ENCODE measurements at places on chromosomes 12 and 14.

DNA sequence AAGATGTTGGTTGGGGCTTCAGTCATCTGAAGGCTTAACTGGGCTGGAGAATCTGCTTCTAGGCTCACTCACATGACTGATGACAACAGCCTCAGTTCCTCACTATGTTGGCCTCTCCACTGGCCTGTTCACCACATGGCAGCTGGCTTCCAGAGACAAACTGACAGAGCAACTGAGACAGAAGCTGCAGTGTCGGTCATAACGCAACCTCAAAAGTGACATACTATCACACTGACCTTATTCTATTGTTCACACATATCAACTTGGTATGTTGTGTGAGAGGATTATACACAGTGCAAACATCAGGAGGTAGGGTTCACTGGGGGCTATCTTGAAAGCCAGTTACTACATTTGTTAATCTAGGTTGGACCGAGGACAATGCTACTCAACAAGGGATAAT lies 92.9 kb downstream of the PAWR start:
- DNase-seq = no peak

DNA sequence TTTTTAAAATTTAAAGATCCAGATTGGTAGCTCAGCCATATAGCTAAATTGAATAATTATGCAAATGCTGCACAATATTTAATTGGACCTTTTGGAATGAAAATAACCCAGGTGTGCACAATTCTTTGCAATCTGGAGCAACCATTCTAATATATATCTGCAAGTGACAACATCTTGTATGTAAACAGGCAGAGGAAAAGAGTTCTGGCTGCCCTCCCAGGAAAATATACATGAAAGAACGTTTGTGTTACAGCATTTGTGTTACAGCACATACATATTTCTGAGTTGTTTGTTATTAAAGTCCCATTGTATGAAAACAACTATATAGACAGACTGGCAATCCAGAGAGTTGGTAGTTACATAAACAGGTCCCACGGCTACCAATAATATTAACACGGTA lies 377.5 kb downstream of the DIO2 start:
- DNase-seq = no peak

DNA sequence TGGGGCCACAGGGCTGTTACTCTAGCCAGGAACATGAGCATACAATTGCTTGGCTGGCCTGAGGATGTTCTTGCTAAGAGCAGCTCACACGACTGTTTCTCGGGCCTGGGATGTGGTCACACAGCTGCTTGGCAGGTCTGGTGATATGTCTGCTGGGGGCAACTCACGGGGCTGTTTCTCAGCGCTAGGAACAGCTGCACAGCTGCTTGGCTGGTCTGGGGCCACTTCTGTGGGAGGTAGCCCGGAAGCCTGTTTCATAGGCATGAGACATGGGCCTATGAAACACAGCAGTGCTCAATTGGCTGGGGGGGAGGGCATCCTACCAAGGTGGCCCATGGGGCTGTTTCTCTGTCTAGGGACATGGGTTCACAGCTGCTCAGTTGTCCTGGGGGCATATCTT lies 73.4 kb upstream of the DDHD1 start:
- no peak for DNase-seq

GRCh38 chr12:70549340-70550179 lies 87.7 kb downstream of the PTPRB start:
- no peak for DNase-seq

DNA sequence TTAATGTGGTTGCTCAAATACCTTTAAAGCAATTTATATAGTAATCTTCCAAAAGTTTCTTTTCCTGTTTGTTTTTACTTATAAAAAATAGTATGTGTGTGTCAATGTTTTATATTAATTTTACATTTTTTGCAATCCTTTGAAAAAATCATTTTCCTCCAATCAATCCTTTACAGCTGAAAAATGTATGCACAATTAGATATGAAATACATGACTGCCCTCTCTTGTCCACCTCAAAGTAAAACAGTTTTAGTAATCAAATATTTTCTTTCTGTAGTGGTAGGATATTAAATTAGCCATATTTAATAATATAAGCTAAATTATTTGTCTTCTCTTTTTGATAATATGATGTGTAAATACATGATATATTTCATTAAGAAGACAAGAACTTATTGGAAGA lies 269.9 kb downstream of the ADAMTS20 start:
- DNase-seq = no peak

DNA sequence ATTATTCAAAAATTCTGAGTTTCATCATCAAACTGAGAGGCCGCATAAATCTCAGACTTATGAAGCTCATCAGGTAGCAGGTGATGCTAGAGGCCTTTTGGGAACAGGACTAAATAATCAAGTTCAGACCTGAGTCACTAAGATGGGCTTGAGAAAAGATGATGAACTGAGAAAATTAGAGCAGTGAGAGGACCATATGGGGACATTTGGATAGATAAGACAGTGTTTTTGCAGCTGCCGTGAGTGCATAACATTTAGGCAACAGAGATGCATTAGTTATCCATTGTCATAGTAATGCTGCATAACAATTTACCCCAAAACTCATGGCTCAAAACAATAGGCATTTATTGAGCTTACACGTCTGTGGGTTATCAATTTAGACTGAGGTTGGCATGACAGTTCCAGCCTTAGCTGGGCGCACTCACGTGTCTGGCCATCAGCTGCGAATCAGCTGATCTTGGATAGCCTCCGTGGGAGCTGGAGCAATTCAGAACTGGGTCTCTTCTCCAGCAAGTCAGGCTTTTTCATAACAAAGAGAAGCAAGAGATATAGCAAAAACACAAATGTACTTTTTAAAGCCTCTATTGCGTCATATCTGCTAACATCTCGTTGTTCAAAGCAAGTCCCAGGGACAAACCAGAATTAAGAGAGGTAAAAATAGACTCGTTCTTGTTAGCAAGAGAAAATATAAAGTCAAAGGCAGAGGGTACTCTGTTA lies 72.8 kb downstream of the CAPZA3 start:
- DNase-seq = no peak

DNA sequence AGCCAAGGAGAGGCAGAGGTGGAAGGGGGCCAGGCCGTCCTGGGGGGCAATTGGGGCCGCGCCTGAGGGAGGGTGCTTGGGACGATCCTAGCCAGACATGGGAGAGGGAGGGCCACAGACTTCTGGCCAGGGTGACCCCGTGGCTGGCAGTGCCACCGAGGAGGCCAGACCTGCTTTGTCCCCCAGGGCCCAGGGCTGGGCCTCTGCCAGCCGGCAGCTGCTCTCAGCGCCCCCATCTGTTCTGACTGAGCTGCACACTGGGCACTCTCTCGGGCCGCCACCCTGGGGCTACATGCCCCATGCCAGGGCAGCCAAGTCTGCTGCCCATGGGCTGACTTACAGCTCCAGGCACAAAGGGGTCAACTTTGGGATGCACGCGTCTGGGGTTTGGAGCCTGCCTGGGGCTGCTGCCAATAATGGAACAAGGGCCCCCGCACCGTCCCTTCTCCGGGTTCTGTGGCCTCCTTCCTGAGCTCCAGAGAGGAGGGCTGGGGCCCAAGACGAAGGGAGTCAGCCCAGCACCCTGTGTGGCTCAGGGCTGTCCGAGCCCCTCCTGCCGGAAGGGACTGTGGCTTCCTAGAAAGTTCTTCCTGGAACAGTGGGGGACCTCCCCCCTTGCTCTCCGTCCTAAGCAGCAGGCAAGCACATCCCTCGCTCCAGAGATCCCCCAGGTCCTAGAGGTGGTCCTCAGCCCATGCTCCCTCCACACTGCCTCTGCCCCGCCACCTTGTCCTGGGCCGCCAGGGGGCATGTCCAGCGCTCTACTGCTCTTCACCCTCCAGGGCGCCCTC lies 1.1 kb downstream of the ADSS1 start:
- DNase-seq = no peak

- DNase-seq = no peak
Measured at GRCh38 chr12:95608252-95609033, 57.2 kb upstream of the USP44 start.

GRCh38 chr12:119432949-119433348 lies 98.4 kb downstream of the CCDC60 start:
- no peak for DNase-seq

DNA sequence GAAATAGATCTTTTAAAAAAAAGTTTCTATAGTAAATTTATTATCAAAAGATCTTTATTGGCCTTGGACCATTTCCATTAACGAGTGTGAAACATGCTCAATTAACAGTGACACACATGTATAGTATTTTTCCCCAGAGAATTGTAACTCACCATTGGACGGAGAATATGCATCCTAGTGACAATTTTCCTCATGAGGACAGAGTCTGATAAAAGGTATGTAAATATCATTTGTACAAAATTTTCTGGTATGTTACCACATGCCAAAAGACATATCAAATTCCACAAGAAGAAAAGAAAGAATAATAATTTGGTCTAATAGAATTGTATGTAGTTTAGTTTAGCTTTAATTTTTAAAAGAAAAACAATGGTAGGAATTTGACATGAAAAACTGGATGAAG lies 1096.0 kb upstream of the FLRT2 start:
- no peak for DNase-seq

GRCh38 chr14:55889124-55889523 lies 229.1 kb upstream of the PELI2 start:
- DNase-seq = no peak

DNA sequence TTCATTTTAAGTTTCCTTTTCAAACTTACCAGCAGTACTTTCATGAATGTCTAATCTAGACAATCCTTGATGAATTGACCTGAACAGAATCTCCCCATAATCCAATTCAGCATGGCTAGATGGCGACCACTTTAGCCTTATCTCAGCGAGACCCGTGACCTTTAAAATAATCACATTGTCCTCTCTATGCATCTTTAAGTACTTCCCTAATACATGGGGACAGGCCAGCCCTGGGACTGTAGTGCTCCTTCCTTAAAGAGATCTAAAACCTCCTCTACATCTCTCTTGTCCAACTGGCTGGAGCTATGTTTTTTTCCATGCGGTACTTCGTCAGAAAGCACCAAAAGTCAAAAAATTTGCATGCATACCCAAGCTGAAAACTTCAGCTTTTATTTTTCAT lies 746.0 kb downstream of the VRK1 start:
- DNase-seq = no peak

- no peak for DNase-seq
Measured at GRCh38 chr12:88860851-88861250, 280.6 kb upstream of the KITLG start.

DNA sequence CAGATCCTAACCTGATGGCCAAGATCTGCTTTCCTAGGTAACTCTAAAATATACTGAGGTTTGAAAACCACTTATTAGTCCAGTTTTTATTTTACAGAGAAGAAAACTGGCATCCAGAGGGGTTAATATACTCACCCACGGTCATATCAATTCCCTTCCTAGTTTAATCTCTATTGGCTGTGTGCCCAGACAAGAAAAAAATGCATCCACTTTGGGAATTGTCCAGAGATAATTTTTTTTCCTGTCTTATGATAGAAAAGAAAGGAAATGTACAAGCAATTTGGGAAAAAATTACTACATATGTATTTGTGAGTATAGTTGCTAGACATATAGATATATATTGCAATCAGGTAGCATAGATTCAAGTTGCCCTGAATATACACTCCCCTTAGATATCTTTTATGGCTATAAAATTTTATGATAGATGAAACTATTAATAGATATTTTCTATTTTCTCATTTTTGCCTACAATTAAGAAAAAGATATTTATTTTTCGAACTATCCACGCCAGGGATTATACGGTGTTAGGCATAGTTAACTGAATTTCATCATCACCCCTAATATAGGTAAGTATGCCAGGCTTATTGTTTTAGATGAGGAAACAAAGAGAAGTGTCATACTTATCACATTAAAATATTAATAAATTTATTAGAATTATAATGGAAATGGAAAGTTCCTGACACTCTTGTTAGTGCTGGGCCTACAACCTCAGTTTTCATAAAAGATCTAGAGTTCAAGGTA lies 100.5 kb upstream of the SLC38A2 start:
- no peak for DNase-seq

DNA sequence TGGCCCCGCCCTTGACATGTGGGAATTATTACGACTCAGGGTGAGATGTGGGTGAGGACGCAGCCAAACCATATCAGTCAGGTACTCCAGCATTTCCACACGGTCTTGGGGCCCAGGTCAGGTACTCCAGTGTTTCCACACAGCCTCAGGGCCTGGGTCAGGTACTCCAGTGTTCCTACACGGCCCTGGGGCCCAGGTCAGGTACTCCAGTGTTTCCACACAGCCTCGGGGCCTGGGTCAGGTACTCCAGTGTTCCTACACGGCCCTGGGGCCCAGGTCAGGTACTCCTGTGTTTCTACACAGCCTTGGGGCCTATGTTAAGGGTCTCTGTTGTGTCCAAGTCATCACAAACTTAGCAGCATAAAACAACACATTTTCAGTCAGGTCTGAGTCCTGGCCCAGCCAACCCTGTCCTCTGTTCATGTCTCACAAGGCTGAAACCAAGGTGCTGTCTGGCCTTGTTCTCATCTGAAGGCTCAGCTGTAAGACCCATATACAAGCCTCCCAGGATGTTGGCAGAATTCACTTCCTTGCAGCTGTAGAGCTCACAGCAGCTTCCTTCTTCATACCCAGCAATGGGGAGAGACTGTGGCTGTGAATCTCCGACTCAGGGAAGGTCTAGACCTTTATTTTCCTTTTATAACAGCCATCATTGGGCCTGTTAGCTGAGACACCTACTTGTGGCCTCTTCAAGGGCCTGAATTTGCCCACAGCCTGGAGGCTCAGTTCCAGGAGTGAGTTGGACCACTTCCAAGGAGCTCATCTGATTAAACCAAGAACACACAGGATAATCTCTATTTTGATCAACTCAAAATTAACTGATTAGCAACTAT lies 107.6 kb upstream of the SFSWAP start:
- DNase-seq = no peak

GRCh38 chr12:69024413-69024812 lies 91.4 kb upstream of the CPM start:
- DNase-seq = no peak

- no peak for DNase-seq
Measured at GRCh38 chr12:128076188-128076587, 190.8 kb upstream of the TMEM132C start.

- no peak for DNase-seq
Measured at GRCh38 chr12:74644681-74645080, 107.0 kb downstream of the ATXN7L3B start.

DNA sequence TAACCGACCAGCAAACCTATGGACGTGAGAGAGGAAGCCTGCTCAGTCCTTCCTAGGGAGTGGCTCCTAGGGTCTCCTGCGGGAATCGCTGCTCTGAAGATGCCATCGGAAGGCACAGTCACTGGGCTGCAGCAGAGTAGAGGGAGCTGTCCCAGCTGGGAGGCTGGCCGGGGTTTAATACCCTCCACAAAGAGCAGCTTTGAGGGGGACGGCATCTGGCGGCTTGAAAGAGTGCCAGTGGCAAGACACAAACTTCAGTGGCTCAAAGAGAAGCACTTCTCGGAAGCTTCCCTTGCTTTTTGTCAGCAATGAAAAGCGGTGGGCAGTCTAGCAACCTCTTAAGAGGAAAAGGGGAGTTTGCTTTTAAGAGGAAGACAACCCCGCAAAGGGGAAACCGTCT lies 114.6 kb downstream of the TMEM132C start:
- DNase-seq = no peak

DNA sequence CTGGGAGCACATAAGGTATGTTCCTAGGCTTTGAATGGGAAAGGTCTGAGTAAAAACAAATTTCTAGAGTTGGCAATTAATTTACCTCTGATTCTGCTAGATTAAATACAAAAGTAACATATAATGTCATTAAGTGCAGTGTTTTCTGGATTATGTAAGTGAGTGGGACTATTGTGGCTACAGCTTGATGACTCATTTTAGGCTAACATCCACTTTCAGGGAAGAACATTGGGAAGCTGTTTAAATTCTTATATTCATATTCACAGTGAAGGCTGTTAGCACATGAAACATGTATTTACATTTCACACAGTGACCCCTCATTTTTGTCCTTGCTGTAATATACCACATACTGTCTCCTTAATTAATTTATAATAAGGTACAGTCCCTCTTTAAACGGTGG lies 13.2 kb upstream of the BMAL2 start:
- no peak for DNase-seq
